ENCODE measurements at places on chromosomes 6 and 20.
A peak's percentile ranks its signal among the peaks of the same experiment; 100 is the strongest.

GRCh38 chr6:43228951-43229802 lies at the start of gene DNPH1:
TSS of gene DNPH1 (minus strand) at chr6:43229481. CDS start at chr6:43229456, 25 bp downstream.
- DNase-seq = peak; percentile 71

GRCh38 chr6:137823826-137824555 lies 43.1 kb upstream of the TNFAIP3 start:
- DNase-seq = peak; percentile 19

DNA sequence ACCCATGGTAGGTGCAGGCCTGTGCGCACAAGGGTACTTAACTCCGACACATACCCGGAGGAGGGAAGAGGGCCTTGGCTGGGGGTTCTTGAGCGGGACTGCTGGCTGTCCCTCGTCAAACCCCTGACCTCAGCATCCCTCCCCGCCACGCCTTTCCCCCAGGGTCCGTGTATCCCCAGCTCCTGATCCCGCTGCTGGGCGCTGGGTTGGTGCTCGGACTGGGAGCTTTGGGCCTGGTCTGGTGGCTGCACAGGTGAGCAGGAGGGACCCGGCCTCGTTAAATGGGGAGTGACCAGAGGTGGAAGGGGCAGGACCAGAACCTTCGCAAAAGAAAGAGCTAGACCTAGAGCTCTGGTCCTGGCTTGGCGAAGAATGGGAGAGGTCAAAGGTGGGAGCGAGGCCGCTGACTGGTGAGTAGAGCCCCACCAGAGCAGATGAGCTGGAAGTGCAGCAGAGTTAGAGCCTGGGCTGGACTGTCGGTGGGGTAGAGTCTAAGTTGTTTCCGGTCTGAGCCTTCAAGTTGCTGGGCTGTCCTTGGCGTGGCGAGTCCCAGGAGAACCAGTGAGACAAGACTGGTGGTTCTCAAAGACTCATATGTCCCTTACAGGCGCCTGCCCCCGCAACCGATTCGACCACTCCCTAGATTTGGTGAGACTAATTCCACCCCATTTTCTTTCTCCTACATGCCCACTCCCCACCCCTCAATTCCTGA lies 963 bp downstream of the MPIG6B start:
- DNase-seq = no peak

GRCh38 chr6:11744753-11745152 lies 33.9 kb downstream of the ADTRP start:
- DNase-seq = no peak

DNA sequence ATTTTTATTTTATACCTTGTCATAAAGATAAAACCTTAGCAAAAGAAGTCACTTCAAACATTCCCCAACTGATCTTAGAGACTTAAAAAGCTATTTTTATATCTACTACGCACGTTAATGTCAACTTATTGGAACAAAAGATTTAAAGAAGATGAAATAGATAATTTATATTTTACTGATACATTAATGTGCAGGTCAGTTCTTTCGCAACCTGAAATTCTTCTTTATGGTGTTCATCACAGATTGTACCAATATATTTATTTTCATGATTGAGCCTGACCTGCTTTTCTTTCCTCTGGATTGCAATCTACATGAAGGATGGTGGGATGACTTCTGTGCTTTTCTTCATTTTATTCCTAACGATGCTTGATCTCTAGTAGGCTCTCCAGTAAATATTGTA lies 596.3 kb downstream of the PHF3 start:
- no peak for DNase-seq

GRCh38 chr20:15866916-15867730 lies 706.1 kb downstream of the KIF16B start:
- no peak for DNase-seq

- DNase-seq = no peak
These were observed 466 bp upstream of the PSMB1 start for GRCh38 chr6:170553534-170554012.

DNA sequence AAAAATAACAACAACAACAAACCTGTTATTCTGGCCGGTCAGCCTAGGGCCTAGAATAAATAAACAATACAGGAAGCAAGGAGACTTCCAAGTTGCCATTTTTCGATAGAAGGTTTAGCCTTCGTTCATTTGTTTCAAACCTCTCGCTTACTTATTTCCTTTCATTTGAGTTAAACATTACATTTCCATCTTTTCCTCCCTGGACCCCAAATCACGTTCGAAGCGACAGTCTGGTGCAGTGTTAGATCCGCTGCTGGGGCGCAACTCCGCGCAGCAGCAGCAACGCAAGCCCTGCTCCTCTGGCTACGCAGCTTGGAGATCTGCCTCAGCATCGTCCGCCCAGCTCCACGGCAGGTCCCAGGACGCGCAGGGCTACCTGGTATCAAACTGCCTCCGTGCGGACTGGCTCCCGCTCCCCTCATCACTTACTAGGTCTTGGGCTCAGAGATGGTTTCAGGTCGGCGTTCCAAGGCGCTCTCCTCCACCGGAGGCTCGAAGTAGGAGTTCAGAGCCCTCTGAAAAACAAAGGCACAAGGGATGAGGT lies 530 bp downstream of the TDP2 start:
- DNase-seq = peak; percentile 47

- no peak for DNase-seq
These were observed 17.2 kb downstream of the LAMP5 start for GRCh38 chr20:9531581-9531980.

DNA sequence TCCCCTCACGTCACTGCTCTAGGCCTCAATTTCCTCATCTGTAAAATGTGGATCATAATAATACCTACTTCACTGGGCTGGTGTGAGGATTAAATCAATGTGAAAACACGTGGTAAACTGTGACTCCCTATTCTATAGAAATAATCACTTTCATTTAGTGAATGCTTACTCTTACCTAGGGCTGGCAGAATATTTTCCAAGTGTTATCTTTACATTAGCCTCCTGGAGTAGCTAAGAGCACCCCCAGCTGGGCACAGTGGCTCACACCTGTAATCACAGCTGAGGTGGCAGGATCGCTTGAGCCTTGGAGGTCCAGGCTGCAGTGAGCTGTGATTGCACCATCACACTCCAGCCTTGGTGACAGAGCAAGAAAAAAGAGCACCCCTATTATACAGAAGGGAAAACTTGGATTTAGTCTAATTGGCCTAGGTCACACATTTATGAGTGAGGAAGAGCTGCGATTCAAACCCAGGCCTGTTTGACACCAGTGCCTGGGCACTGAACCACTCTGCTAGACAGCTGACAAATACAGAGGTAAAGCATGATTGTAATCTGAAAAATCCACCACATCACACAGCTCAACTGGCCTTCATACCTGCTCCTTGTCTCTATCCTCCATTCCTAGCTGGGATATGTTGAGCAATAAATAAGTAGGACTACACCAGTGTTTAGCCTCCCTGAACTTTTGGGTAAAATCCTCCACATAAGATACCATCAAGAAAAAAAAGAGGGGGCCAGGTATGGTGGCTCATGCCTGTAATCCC lies 1.4 kb upstream of the SNTA1 start:
- DNase-seq = no peak

DNA sequence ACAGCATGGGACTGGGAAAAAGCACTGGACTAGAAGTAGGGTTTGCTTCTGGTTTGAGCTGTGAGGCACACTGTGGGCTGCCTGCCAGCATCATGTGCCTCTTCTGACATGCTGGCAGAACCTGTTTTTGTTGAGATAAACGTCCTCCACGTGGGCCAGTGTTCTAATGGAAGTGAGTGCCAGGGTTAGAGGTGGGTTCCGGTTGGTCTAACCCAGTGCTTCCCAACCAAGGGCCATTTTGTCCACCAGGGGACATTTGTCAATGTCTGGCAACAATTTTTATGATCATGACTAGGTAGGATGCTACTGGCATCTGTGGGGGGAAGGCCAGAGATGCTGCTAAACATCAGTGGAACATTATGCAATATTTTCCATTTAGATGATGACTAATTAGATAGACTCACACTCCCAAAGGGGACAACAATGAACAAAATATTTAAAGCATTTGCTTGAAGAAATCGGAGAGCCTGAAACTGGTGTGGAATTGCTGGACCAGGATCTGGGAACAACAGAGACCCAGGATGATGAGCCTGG lies 7.8 kb upstream of the APMAP start:
- DNase-seq = no peak

DNA sequence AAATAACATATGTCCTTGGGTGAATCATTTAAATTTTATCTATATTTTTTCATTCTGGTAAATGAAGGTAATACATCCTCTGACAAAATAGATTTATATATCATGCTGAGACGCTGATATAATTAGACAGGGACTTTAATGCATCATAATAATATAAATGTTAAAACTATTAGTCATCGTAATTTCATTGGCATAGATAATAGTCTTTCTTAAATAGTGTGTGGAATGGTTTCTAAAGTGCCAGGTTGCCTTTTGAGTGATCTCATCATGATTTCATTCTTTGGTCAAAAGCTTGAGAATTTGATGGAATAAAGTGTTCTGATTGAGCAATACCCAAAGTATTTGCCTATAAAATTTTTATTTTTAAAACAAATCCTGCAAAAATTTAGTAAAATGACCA lies 43.2 kb upstream of the BMP5 start:
- no peak for DNase-seq

DNA sequence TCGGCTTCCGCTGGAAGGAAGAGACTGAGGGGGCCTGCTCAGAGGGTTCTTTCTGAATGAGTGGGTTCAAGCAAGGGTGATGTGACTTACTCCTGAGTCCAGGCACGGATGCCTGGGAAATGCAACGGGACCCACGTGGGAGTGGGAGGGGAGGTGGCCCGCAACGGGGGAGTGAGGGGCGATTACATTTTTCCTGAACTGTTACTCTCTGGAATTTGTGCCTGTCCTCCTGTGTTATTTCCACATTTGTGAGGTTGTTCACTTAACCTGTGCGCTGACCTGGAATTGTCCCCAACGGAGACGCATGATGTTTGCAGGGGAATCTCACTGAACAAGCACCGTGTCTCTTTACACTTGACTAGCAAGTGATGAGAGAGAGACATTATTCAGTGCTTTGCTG lies 209.4 kb downstream of the CDH4 start:
- DNase-seq = no peak

GRCh38 chr6:136918706-136919105 lies 3.4 kb upstream of the SLC35D3 start:
- DNase-seq = no peak

- no peak for DNase-seq
These were observed 220.0 kb upstream of the SPTLC3 start for GRCh38 chr20:12788632-12789299.

- no peak for DNase-seq
These were observed 2.3 kb upstream of the LYRM2 start for GRCh38 chr6:89640804-89641203.

GRCh38 chr6:140772576-140772975 lies 1360.1 kb upstream of the GJE1 start:
- DNase-seq = no peak

DNA sequence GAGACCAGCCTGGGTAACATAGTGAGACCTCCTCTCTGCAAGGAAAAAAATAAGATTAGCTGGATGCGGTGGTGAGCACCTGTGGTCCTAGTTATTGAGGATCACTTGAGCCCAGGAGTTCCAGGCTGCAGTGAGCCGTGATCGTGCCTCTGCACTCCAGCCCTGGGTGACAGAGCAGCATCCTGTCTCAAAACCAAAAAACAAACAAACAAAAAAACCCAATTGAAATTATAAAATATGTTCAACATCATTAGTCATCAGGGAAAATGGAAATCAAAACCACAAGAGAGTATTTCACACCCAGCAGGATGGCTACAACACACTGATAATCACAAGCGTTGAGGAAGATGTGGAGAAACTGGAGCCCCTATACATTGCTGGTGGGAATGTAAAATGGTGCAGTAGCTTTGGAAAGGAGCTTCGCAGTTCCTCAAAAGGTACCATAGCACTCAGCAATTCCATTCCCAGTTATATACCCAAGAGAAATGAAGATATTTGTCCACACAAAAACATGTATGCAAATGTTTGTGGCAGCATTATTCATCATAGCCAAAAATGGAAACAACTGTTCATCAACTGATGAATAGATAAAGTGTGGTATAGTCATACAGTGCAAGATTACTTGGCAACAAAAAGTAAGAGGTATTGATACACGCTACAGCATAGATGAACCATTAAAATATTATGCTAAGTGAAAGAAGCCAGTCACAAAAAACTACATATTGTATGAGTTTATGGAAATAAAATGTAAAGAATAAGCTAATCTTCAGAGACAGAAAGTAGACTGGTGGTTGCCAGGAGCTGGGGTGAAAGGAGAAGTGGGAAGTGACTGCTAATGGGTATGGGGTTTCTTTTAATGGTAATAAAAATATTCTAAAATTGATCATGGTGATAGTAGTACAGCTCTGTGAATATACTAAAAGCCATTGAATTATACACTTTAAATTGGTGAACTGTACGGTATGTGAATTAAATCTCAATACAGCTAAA lies 38.7 kb upstream of the RIPOR2 start:
- no peak for DNase-seq

- DNase-seq = no peak
These were observed 34.3 kb upstream of the APCDD1L start for GRCh38 chr20:58549231-58550209.

DNA sequence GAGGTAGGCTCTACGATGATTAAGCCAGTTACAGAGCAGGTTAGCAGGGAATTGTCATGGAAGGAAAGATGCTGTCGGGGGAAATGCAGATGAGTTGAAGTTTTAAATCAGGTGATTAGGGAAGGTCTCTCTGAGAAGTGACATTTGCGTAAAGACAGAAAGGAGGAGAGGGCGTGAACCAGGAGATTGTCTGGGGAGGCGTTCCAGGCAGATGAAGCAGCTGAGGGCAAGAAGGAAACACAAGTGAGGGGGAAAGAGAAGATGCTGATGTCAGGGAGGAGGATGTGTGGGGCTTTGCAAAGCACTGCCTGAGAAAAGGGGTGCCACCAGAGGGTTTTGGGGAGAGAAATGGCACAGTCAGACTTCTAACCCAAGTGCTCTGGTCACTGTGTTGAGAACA lies 2.5 kb upstream of the TMEM14B start:
- DNase-seq = no peak

GRCh38 chr20:10649080-10649796 lies 24.6 kb downstream of the JAG1 start:
- DNase-seq = no peak

- no peak for DNase-seq
These were observed 39.3 kb downstream of the LRRC1 start for GRCh38 chr6:53834132-53834531.

GRCh38 chr20:41171736-41172295 lies 34.5 kb downstream of the PLCG1 start:
- DNase-seq = no peak

- DNase-seq = no peak
These were observed at the start of gene PROKR2 for GRCh38 chr20:5316188-5317158. TSS of gene PROKR2 (minus strand) at chr20:5316954. CDS start at chr20:5314369, 2,585 bp downstream.

DNA sequence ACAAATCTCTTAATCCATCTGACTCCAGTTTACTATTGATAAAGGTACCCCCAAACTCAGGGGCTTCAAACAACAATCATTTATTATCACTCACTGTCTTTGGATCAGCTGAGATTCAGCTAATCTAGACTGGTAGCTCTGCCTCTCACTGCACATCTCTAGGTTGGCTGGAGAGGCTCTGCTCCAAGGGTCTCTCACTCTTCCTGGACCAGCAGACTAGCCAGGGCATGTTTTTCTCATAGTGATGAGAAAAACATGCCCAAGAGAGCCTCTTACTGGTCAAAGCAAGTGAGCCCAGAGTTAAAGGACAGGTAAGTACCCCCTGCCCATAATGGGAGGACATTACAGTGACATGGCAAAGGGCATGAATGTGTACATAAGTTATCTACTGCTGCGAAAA lies 115.1 kb upstream of the BEND3 start:
- DNase-seq = no peak

Measured in HL-60 (cell line).